ENCODE measurements at places on chromosomes 5 and 9.

GRCh38 chr5:131505237-131505908 lies 129.7 kb downstream of the RAPGEF6 start:
- no peak for DNase-seq

DNA sequence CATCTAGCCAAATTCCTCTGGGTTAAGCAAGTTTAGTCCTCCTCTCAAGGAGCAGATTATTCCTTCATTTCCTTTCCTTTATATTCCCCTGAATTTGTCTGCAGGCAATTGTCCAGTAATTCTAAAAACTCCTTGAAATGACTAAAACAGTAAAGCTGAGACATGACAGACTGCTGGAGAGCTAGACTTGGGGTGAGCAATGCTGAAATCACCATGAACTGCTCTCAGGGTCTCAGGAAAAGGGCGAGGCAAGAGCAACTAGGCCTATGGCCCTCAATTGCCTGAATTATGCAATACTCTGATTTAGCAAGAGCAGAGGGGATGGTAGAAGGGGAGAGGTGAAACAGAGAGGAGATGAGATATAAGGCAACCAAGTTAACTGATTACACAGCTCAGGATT lies 172.9 kb upstream of the NREP start:
- DNase-seq = no peak

- no peak for DNase-seq
Measured at GRCh38 chr5:174920906-174921550, 196.6 kb downstream of the MSX2 start.

GRCh38 chr5:111973961-111974360 lies 217.0 kb upstream of the NREP start:
- no peak for DNase-seq

DNA sequence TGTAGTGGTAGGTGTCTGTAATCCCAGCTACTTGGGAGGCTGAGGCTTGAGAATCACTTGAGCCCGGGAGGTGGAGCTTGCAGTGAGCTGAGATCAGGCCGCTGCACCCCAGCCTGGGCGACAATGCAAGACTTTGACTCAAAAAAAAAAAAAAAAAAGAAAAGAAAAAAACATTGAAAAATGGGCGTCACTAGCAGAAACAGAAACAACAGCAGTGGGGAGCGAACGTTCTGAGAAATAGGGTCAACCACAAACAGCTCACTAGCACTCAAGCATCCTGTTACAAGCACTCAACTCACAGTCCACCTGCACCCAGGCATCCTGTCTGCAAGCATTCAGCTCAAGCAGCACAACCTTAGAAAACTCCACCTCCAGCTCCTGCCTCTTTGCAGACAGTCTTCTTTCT lies 17.2 kb downstream of the TRIM14 start:
- DNase-seq = no peak

- no peak for DNase-seq
Measured at GRCh38 chr9:6946583-6947166, 188.9 kb downstream of the KDM4C start.

- DNase-seq = no peak
Measured at GRCh38 chr9:131477816-131478419, 24.8 kb upstream of the POMT1 start.

DNA sequence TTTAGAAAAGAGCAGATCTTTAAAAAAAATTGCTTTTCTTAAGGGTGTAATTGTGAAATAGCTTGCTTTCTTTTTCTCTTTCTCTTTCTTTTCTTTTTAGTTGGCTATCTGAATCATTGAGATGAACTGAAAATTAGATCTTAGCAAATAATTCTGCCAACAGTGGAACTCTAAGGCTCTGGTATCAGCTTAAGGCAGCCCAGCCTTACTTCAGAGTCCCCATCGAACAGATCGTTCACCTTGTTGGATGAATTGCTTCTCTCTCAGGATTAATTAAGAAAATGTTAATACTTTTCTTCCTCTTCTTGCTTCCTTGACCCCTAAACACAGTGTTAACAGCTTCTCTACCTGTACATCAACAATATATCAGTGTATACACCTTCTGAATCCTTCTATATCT lies 92.1 kb downstream of the ZCCHC7 start:
- DNase-seq = no peak

- DNase-seq = no peak
Measured at GRCh38 chr5:51544031-51544785, 161.0 kb downstream of the ISL1 start.

DNA sequence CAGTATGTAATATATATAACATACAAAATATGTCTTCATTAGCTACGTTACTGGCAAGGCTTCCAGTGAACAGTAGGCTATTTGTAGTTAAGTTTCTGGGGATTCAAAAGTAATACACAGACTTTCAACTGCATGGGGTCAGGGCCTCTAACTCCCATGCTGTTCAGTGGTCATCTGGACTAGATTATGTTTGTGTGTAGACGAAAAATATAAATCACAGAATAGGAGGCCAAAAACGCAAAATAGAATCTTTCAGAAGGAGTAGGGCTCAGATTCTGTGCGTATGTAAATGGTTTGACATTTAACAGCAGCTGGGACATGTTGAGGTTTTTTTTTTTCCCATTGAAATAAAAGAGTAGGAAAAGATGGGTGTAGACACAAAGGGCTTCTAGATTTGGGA lies 1048.7 kb upstream of the WWC1 start:
- no peak for DNase-seq

- no peak for DNase-seq
Measured at GRCh38 chr5:9903801-9904200, 273.6 kb upstream of the TAS2R1 start.

- DNase-seq = no peak
Measured at GRCh38 chr9:134942788-134943184, 25.1 kb upstream of the FCN1 start.

- no peak for DNase-seq
Measured at GRCh38 chr5:79772651-79773050, 83.0 kb downstream of the CMYA5 start.

DNA sequence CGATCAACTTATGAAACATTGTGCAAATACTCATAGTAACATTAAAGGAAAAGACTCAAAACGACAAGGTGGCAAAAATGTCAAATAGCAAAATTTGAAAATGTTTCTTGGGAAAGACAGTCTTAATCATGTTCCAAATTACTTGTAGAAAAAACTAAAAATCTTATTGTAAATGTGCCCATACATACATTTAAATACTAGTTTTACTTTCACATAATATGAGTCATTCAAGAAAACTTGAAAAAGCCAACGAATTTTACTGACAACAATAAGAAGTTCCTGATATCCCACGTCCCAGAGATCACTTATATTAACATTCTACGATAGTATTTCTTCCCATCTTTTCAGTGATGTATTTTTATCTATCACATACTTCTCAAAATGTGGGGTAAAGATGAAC lies 13.7 kb downstream of the MLLT3 start:
- DNase-seq = no peak

DNA sequence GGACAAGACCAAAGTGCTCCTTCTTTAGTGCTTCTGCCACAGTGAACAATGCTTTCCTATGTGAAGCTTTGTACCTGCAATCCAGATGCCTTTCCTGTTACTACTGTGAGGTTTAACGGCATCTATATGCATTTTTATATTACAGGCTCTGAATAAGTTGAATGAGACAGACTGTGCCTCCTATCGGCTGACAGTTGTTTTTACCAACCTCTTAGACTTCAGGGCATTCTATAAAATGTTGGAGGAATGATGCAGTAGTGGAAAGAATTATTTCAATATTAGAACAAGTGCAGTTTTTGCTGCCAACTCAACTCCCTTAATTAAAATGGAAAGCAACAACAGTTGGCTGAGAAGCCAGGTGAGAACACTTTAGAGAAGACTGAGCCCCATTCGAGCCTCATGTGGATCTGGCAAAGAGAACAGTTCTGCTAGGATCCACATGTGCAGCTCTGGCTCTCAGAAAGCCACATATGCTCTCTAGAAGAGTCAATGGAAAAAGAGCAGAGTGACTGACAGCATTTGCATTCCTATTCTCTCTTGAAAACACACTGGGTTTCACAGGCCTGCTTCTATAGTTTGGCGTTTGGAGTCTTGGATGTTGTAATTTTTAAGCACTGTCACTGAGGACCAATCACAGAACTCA lies 147.5 kb downstream of the LURAP1L start:
- DNase-seq = no peak

DNA sequence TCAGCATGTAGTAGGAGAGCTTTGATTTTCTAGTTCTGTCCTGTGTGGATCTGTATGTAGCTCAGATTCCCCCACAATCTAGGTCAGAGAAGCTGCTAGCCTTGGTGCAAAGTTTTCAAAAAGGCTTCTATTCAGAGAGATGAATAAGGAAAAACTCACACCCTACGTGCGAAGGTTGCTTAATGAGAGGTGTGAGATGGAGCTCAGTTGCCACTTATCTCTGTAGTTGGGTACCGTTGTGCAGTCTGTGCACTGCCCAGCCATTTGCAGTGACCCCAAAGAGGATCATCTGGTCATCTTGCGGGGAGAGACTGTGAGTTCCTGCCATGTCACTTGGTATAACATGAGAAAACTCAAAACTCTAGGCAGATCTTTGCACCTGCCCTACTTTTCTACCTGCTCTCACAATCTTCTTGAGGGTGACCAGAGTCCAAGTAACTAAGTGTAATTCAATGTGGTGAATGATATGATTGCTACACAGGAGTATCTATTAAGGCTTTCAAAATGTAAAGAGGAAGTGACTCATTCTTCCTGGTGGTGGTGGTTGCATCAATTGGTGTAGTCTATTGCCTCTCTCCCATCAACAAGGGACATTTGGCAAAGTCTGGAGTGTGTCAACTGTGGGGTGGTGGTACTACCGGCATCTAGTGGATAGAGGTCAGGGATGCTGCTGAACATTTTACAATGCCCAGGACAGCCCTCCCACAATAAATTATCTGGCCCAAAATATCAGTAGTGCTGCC lies 65.2 kb downstream of the TMC1 start:
- DNase-seq = no peak

- no peak for DNase-seq
Measured at GRCh38 chr9:117245175-117245829, 169.6 kb downstream of the ASTN2 start.

GRCh38 chr9:127682351-127683136 lies 24.2 kb upstream of the CFAP157 start:
- DNase-seq = no peak

DNA sequence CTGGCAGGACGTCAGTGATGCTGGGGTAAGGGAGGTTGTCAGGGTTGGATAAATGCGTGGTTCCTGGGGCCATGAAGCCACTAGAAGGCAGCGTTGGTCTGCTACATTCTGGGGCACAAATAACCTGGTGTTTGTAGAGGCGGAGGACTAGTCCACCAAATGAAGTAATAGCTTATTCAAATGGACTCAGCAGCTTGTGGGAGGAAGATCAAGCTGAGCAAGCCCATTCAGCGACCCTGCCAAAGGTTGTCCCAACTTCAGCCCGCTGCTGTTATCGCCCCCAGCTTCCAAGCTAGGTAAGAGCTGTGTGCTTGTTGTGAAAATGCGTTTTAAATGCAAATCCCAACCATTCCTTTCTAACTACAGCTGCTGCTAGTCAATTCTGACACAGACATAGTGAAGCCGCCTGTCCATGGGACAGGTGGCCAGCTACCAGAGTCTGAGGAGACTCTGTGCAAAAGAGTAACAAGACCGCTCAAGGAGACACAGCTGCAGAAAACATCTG lies 7.6 kb upstream of the FAM240B start:
- no peak for DNase-seq

DNA sequence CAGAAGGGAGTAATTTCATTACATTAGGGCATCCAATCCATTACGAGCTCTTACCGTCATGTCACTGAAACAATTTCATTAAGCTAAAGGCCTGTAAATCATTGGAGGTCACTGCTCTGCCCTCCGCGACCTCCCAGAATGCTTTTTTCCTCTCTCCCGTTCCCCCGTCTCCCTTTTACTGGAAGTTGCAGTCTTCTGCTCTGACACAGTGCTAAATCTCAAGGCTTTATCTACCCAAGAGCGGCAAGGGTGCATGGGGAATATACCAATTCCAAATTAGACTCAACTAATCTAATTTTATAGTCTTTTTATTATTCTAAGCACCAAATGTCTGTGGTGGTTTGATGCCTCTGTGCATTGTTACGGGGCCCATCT lies 265.7 kb upstream of the PANK3 start:
- no peak for DNase-seq

DNA sequence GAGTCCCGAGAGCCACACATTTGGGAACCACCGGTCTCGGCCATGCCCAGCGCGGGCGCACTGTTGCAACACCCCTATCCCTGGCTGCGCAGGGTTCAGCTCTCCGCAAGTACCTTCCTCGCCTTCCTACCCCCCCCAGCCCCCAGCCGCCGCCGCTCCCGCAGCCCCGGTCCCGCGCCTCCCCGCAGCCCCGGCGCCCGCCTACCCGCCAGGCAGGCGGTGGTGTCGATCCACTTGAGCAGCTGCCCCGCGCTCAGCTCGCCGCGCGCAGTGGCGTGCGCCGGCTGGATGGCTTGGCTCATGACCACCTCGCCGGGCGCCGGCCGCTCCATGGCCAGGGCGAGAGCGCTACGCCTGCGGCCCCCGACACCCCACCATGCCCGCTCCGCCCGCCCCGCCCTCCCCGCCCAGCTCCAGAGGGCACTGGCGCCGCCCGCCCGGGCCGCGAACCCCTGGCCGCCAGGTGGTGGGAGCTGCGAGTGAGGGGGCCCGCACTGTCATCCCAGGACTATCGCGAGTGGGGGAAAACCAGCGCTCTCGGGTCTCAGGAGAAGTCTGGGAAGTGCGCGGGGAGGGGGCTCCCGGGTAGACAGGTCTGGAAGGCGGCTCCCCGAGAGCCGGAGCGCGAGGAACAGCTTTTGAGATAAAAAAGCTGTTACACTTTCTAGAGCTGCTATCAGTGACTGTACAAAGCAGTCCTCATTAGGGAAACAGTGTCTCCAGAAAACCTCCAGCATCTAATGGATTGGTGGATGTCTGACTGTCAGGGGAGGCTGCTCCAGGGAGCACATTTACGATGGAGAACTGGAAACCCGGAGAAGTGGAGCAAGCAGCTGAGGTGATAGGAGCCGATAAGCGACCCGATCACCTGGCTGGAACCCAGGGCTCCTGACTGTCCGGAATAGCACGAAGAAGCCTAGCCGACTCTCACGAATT lies at the start of gene ACOT12:
ACOT12 (minus strand) TSS at position 352 of the 936 bp plus-strand sequence; CDS start at position 332, 20 bp downstream.
- DNase-seq = no peak

GRCh38 chr5:147190331-147190730 lies 44.5 kb upstream of the STK32A start:
- no peak for DNase-seq

GRCh38 chr5:75457691-75458090 lies 53.7 kb downstream of the CERT1 start:
- DNase-seq = no peak

- no peak for DNase-seq
Measured at GRCh38 chr5:142080248-142080647, 28.3 kb upstream of the NDFIP1 start.

DNA sequence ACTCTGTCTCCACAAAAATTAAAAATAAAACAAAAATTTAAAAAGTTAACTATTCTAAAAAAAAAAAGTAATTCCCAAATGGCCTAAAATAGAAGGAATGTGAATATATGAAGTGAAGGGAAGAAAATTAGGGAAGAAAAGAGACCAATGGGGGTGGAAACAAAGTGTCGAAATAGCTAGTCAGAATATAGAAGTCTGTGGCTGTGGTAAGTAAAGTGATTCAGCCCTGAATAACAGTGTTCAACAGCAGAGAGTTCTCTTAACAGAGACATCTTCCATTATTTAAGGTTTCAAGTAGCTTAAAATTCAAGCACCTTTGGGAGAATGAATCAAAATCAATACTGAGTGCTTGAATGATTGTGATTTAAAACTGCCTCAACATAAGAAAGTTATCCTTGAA lies 51.7 kb downstream of the LPAR1 start:
- DNase-seq = no peak

- no peak for DNase-seq
Measured at GRCh38 chr5:151758141-151758429, 346 bp downstream of the ATOX1 start.

- DNase-seq = no peak
Measured at GRCh38 chr5:71011194-71011792, 13.8 kb downstream of the NAIP start.
